NCI-H2107 (cell line): ENCODE measurements at places on chromosomes 16 and 17.

GRCh38 chr16:6558661-6559060, 774.0 kb upstream of the RBFOX1 start:
- DNase-seq = no peak

- DNase-seq = no peak
Observed at GRCh38 chr17:45361976-45362375, 45.2 kb upstream of the MAP3K14 start.

- no peak for DNase-seq
Observed at GRCh38 chr17:50816771-50817751, 18.3 kb upstream of the WFIKKN2 start.

- DNase-seq = no peak
Observed at GRCh38 chr17:66865151-66865550, 30.2 kb downstream of the CACNG5 start.

GRCh38 chr17:32142857-32143526, 690 bp downstream of the RHOT1 start:
- no peak for DNase-seq

DNA sequence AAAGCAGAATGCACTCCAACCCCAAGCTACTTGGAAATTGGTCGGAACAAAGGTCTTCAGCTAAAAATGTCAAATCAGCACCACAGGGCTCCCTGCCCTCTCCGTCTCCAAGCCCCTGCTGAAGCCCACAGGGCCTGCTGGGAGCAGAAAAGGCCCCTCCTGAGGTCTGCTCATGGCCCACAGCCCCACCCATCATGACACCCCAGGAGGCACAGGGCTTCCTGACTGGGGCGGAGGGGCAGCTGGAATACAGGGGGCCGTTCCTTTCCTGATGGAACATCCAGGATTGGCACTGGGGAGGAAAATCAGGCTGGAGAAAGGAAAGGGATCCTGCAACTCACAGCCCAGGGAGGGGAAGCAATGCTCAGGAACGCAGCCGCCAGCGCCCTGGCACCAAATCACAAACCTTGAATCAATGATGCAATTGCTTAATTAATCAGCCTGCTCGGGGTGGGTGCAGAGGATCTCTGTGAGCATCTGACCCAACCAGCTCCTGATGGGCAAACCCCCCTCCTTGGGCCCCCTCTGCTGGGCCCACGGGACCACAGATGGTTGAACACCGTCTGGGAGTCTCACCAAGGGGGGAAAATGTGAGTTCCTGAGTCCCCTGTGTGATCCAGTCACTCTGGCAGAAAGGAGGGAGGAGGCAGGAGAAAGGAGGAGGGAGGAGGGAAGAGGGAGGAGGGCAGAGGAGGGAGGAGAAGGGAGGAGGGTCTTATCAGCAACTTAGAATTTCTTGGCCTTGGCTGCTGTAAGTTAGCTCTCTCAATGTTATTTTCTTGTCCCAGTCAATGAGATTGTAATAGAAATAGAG, 155.5 kb downstream of the ZNF423 start:
- no peak for DNase-seq

- no peak for DNase-seq
Observed at GRCh38 chr17:2804912-2805311, 8.7 kb downstream of the RAP1GAP2 start.

DNA sequence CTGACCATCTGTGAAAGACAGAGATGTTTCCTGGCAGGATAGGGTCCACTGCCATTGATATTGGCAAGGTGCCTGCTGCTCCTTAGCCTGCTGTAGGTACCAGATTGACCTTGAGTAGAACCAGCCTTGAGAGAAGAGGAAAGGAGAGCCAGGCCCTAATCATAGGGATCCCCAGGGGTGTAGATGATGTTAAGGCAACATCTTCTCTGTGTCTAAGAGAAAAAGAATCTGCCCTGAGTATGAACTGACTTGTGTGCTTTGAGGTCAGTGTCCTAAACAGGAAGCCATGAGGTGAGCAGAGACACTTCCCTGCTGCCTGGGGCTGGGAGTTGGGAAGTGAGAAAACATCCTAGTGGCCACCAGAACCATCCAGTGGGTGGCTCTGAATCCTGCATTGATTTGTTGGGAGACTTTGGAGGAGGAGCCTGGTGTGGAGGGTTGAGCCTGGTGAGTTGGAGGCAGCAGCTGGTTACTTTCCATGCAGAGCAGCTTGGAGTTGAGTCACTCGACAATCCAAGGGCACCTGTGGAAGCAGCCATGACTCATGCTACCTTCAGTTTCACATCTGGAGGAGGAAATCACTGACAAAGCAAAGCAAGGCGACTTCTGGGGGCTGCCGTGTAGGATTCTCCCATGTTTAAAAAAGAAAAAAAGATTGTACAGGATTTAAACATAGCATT, 47.8 kb downstream of the BMERB1 start:
- DNase-seq = no peak

DNA sequence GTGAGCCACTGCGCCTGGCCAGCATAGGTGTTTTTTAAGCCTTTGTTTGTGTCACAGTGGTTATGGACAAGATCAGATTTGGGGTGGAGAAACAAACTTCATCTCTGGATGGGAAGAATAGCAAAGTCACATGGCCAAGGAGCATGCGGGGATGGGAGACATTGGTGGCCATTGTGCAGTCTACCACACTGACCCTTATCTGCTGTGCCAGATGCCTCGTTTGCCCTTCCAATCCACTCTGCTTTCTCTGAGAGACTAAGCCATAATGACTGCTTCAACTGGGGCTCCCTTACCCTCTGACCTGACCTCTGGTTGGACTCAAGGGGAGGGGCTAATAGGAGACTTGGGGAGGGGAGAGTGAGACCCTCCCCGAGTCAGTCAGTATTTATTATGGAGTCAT, 166.8 kb downstream of the PRKCB start:
- no peak for DNase-seq
